Muscle of leg (tissue), 16 donors: ENCODE measurements at places on chromosomes 2 and 18. TPM values are rescaled to one million over a fixed set of nuclear protein-coding genes. Genes with fewer than 3 reads are reported as not detected.

- DNase-seq: no peak
Observed at GRCh38 chr2:9201185-9201891, 5.3 kb upstream of the ASAP2 start.

DNA sequence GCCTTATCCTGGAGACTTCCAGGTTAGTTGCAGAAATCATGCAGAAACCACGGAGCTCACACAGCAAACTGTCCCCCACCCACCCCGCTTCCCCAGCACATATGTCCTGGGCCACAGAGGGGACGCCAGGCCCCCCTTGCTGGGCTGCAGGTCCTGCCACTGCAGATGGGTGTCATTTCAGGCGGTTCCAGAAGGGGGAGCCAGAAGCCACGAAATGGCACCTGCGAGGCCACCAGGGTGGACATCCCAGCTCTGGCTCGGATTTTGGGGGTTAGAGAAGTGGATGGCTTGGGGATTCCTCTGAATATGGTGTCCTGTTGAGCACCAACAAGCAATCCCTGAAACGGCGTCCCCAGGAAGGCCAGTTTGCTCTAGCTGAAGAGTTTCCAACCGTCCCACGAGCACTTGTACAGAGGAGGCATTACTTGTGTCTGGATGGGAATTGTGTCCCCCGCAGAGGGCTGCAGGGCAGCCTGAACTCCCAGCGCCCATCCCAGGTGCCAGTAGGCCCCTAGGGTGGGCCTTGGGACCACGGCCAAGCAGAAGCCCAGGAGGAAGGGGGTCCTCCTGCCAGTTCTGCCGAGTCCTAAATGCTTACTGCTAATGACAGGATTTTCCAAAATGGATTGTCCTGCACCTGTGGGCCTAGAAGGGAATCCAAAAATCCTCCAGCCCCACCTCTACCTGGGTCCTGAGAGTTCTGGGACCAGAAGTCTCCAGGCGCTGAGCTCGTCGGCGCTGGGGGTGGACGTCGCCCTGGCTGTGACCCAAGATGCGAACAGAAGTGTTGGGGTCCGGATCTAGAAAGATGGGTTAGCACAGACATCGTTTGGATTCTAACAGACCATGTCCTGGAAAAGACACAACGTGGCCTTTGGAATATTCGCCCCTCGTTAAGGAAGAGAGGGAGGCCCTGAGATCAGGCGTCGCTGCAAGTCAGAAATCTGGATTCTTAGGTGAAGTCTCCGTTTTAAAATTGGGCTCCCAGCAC lies 14.6 kb upstream of the NFATC1 start:
- peak; percentile 72 for DNase-seq

DNA sequence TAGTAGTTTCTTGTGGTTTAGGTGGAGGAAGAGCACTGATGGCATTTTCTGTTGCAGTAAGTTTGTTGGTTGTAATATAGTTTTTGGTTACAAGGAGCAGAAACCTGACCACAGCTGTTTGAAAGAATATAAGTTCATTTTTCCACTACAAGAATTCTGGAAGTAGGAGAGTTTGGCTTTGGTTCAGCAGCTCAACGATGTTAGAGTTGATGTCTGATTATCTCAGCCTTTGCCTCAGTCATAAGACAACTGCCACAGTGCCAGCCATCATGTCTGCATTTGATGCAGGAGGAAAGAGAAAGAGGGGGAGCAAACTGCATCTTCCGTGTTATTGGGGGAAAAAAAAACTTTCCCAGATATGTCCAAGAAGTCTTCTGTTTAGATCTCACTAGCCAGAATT lies 119.1 kb downstream of the LYPD1 start:
- peak; percentile 37 for DNase-seq

- DNase-seq: no peak
Observed at GRCh38 chr2:185833864-185834263, 95.3 kb downstream of the FSIP2 start.

GRCh38 chr2:236001854-236002253 lies 166.3 kb downstream of the GBX2 start:
- DNase-seq: no peak

DNA sequence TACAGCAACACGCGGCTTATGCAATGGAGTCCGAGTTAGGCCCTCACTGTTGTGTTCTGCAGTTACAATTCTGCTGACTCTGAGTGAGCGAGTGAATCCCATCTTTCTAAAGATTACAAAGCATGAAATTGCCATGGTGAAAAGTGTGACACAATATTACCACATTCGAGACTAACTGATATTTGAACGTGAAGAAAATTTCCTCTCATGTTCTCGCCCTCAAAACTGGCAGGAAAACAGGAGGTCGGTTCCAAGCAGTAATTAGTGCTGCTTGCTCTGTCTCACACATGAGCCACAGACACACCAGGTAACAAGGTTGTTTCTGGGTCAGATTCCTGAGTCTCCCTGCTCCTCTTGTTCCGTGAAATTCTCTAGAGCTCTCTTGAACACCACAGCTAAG lies 93.7 kb upstream of the RIOK3 start:
- DNase-seq: peak; percentile 60

GRCh38 chr2:47767880-47768609 lies 14.9 kb upstream of the MSH6 start:
- peak; percentile 56 for DNase-seq

DNA sequence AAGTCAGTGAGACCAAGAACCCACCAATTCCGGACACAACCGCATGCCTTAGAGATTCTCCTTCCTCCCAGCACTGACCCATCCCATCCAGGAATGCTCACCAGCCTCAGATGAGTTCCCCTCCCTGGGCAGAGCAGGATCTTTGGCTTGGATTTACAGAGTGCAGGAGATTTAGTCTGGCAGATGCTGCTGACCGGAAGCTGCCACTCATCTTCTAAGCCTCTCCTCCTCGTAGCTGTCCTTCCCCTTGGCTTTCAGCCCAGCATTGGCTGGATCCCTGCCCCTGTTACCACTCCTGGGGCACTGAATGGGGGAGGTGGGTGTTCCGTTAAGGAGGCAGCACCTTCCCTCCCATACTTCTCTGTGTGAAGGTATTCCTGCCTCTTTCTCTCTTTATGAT lies 53.2 kb downstream of the VWA3B start:
- DNase-seq: peak; percentile 87

GRCh38 chr2:236715077-236715476 lies 145.5 kb downstream of the ACKR3 start:
- DNase-seq: peak; percentile 33

DNA sequence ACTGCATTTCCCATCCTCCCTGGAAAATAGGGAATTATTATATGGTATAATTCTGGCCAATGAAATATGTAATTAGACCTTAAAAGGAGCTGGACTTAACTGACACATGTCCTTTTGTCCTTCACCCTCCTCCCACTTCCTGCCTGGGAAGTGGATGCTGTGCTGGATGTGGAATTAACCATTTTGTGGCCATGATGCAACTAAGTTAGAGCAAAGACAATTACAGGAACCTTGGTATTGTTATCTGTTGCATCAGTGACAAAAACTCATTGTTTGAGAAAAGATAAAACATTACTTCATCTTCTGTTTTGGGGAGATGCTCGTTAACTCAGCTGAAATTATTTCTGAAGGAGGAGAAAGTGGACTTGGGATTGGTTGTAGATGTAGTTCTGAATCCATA lies 227.7 kb upstream of the BOD1L2 start:
- no peak for DNase-seq

DNA sequence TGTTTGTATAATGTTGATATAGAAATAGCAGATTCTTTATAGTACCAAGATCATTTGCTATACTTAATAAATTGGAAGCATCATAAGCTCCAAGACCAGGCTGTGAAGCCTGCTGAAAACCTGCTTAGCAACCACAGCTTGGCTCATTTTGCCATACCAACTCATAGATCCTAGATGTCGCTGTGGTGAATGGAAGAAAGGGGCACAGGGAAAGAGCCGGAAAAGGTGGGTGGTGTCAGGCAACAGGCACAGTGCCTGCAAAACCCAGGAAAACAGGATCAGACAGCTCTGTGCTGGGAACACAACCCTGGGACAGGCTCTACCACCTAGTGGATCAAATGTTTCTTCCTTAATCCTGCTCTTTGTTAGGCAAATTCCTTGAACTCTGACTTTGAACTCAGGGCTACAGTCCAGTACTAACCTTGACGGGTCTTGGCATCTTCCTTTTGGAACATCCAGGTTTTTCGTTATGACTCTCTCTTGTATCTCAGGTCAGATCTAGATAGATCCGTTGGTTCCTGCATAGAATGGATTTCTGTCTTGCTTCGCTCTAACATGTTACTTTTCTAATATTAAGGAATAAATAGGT lies 31.6 kb downstream of the TWSG1 start:
- DNase-seq: peak; percentile 74

DNA sequence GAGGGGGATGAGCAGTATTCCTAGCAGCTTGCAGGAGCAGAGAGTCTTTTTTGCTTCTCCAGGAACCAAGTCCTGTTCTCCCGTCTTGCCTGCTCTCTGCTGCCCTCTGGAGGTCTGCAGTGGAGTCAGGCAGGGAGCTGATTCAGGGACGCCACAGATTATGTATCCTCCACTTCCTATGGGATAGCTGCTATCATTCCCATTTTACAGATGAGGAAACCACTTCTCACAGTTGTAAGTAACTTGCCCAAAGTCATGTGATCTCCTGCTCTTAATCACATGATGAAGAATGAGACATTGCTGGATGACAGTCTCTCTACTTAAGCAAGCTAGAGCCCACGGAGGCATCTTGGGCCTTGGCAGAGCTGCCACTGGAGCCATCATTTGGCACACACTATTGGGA lies 8.3 kb downstream of the SLC4A5 start:
- DNase-seq: peak; percentile 84

DNA sequence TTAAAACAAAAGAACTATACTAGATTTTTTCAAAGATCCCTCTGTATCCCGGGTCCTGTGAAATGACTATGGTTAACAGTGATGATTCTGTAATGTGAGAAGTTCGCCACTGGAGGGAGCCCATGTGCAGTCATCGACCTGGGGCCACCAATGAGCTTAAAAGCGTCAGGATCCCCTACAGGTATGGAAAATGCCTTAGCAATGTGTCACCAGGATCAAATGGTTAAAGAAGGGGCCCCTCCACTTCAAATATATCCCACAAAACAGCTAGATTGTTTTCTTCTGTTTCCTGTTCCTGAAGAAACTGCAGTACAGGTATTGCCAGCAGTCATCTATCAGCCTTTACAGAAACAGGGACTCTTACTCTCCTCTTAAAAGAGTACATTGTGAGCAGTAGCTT lies 15.3 kb downstream of the CHRNA1 start:
- peak; percentile 49 for DNase-seq

GRCh38 chr18:36247036-36247435 lies 50.5 kb upstream of the FHOD3 start:
- DNase-seq: no peak

- DNase-seq: peak; percentile 70
Observed at GRCh38 chr2:226601881-226602662, 197.5 kb downstream of the IRS1 start.

DNA sequence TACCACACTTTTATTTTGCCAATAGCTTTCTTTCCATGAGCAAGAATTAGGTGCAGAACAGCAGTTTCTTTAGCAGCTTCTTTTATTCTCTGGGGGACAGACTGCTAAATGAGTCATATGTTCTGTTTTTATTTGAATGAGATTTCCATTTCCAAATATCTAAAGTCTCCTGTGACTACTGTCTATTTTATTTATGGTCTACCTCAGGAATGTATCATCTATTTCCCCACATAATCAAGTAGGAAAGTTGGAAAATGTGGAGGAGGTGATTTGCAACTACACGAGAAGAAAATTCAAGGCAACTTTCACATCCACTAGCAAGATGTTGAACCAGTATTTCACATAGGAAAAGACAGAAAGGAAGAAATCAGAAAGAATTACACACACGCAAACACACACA lies 139.9 kb upstream of the MEX3C start:
- peak; percentile 23 for DNase-seq

DNA sequence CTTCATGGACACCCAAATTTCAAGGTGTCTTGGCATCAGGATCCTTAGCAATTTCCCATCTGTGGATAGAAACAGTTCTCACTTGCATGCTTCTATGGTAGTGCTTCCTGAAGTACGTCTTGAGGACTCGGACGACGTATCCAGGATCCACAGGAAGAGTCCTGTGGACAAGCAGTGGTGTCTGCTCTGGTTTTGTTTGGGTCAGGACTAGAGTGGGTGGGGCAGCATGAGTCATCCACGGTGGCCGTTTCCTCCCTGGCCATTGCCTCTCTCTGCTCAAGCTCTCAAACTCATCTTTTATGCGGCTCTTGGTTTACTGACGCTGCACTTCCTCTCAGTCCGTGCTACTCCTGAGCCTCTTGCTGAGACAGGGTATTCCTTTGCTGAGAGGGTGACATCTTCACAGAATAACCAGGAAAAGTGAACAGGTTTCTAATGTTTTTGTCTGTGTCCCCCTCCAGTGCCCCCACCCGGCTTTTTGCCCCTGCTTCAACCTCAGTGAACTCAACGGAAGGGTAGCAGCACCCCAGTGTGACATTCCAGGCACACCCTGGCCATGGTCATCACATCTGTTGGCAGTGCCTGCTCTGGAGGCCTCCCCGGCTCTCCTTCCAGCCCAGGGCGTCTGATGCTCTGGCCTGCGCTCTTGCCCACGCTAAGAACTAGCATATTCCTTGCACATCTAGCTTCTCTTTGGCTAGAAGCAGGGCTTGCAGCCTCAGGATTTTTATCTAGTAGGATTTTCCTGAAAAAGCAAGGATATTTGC lies 62.2 kb downstream of the ARMC9 start:
- DNase-seq: no peak

- peak; percentile 37 for DNase-seq
Observed at GRCh38 chr18:5419030-5419429, 123.5 kb upstream of the ZBTB14 start.

GRCh38 chr2:205835251-205835791 lies 153.0 kb downstream of the NRP2 start:
- peak; percentile 49 for DNase-seq

GRCh38 chr2:27735263-27735904 lies 36.1 kb upstream of the MRPL33 start:
- peak; percentile 82 for DNase-seq

DNA sequence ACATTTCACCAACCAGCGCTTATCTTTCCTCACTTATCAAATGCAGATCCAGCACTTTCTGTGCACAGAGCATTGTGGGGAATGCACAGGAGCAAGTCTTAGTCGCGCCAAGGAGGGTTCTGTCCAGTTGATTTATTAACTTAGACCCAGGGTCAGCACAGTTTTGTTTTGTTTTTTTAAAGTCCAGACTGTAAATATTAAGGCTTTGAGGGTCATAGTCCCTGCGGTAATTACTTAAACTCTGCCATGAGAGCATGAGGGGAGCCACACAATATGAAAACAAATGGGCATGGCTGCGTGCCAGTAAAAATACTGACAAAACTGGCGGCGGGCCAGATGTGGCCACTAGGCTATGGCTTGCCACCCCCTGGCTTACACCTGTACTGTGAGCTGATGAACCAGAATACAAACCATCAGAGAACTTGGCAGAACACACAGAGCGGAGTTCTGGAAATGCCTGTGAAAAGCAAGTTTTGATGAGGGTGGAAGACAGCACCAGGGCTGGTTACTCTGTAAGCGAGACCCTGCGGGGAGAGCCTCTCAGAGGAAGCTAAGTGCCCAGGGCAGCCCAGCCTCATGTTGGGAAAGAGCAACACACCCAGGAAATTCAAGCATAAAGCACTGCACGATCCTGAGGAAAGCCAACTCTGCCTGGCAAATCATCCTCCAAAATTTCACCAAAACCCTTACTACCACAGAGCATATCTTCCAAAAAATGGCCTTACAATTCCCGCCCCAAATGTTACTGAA lies 43.6 kb downstream of the L3MBTL4 start:
- DNase-seq: no peak

- no peak for DNase-seq
Observed at GRCh38 chr2:102764083-102764482, 2.3 kb downstream of the TMEM182 start.

SPATA3 gene
- total RNA-seq: not detected

ATP5MC3 gene
- 151 TPM for total RNA-seq

ERICH2 gene
- 0.35 TPM for total RNA-seq

DLX2 gene
- 0.04 TPM for total RNA-seq

ACKR3 gene
- 22.2 TPM for total RNA-seq

BCL11A gene
- 1.1 TPM for total RNA-seq

LRRFIP1 gene
- total RNA-seq: 95.1 TPM

MAP2 gene
- total RNA-seq: 5.7 TPM

IL1R1 gene
- total RNA-seq: 7.5 TPM
